Stimulated activated CD8-positive, alpha-beta memory T cell treated with anti-CD3 and anti-CD28 coated beads, Interleukin-4, amount 100 ng/mL, for 1 hour (primary cell): ENCODE measurements at places on chromosomes 4 and X.

GRCh38 chr4:94976371-94977011 lies 218.7 kb downstream of the BMPR1B start:
- DNase-seq, result no peak

DNA sequence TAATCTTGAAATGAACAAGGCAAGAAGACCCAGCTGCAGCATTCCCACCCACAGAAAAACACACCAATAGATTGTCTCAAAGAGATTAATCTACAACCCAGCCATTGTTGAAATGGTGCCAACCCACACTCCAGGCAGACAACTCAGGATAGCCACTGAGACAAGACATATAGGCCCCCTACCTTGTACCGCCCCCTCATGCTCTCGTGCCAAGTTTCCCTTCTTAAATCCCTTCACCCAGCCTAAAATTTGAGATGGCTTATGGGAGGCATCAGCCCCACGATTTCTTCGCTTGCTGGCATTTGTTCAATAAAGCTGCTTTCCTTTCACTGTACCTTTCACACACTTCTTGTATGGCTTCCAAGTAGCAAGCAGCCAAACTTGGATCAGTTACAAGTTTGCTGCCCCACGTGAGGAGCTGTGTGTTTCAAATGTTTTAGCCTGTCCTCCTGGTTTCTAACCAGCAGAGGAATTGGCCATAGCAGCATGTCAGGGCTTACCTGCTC lies 1754.1 kb downstream of the C4orf33 start:
- no peak for DNase-seq

- no peak for DNase-seq
These were observed 29.1 kb upstream of the BANK1 start for GRCh38 chr4:101761405-101761804.

- DNase-seq, result no peak
These were observed 15.8 kb upstream of the NPFFR2 start for GRCh38 chr4:72016011-72016410.

- no peak for DNase-seq
These were observed 12.5 kb upstream of the CD99 start for GRCh38 chrX:2678583-2678982.

DNA sequence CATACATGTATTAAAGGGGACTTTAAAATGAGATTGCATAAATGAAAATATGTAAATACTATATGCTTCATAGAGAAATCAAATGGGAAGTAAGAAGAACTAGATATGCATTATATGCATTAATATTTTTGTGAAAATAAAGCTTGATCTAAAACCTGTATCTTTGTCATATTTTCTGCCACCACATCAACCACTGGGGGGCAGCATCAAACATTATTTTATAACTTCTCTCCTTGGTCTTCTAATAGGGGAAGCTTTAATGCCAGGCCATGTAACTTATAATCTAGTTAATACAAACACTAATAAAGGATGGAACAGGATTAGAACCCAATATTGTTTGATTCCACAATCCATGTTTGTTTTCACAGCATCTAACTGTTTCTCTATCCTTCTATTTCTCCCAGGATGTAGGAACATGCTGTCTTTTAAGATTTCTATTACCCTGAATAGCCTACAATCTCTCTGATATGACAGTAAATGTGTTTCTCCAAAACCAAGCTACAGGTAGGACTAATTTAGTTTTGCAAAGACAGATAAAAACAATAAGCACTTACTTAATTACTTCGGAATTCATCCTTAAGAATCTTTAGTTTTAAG lies 10.0 kb downstream of the QRFPR start:
- no peak for DNase-seq

DNA sequence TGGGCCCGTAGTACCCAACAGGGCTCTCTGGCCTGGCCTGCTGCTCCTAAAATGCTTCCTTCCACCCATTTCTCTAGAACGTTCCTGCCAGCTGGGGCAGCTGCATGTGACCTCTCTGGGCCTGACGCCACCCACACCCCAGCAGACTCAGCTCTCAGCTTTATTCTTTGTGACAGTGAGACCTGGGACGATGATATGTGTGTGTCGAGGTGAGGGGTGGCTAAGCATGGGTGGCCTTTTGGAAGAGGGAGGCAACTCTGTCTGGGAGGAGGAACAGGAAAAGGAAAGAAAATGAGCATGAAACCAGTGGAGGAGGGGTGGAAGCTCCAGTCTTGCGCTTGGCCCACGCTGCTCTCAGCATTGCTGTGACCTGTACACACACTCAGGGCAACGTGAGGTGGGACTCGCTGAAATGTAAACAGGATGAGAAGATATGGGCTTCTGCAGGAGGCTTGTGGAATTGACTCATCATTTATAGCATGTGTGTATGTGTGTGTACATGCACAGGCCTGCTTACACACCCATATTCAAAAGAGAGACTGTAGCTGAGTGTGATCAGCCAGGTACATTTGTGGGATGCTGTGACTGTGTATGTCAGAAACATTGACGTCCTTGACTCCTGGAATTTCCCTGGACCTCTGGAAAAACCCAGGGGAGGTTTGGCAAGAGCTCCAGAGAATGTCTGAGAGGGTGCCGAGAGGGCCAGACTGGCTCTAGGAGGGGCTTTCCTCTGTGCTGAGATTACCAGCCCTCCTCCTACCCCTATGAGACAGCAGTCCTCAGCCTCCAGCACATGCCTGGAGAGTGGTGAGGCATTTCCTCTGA lies 137.9 kb downstream of the PJA1 start:
- no peak for DNase-seq

GRCh38 chr4:165207016-165207430 lies 338 bp upstream of the KLHL2 start:
- no peak for DNase-seq

GRCh38 chr4:2888886-2889285 lies 45.2 kb downstream of the ADD1 start:
- DNase-seq, result no peak

DNA sequence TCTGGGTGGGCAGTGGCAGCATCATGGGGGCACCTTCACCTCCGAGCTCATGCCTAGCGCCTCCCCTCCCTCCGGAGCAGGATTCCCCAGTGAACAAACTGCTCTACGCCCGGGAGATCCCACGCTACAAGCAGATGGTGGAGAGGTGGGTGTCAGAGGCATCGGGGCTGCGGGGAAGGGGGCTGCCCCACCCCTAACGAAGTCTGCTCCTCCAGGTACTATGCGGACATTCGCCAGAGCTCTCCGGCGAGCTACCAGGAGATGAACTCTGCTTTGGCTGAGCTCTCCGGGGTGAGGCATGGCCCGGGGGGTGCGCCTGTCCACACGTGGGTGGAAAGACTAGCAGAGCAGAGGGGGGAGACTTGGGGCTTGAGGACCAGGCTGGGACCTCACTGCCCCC lies 2.7 kb upstream of the SRPK3 start:
- DNase-seq, result no peak

DNA sequence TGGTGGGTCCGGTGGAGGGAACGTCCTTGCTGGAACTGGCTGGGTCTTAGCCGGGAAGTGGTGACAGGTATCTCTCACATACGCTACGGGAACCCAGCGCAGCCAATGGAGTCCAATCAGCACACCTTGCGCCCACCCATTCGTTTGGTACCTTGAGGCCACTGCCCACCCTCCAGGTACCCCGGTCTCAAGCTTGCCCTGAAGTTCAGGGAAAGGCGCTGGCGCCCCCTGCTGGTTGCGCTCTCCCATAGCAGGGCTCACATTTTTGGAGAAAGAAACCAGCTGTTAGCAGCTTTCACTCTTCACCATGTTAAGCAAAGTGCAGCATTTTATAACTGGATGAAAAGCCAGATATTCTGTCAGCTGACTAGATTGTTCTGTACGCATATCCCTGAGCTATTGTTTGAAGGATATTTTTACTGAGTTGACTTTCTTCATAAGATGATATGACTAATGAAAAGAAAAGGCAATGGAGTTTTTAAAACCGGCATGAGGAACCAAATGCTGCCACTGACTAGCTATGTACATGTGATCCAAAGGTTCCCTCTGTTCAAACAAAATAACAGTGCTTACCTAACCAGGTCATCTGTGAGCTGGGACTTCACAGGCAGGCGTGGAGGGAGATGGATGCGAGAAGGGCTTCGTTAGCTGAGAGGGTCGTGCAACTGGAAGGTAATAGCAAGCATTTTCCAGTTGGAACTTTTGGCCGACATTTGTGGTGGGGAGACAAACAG lies 43.7 kb downstream of the OTOP1 start:
- no peak for DNase-seq

GRCh38 chr4:67869580-67870190 lies 14.1 kb downstream of the TMPRSS11D start:
- DNase-seq, result no peak

DNA sequence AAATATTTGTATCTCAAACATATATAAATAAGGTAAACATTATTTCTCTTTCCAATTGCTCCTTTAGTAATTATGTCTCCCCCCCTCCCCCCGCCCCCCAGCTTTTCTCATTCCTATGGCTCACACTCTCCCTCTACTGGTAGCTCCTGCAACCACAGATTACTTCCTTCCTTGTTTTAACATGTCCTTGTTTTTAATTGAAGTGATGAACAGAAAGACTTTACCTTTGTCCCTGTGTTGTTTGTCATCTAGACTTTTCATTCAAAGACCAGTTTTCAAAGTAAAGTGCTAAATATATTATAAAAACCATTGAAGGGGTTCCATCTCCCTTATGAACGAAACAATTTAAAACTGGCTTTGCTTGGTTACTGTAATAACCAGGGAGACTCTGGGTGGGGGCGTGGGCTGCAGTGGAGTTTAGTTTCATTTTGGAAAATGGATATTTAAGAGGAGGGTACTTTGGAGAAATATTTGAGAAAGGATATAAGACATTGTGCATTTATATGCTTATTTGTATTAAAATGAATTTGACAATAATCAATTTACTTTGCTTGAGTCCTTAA lies 352.9 kb downstream of the RAPGEF2 start:
- DNase-seq, result no peak

DNA sequence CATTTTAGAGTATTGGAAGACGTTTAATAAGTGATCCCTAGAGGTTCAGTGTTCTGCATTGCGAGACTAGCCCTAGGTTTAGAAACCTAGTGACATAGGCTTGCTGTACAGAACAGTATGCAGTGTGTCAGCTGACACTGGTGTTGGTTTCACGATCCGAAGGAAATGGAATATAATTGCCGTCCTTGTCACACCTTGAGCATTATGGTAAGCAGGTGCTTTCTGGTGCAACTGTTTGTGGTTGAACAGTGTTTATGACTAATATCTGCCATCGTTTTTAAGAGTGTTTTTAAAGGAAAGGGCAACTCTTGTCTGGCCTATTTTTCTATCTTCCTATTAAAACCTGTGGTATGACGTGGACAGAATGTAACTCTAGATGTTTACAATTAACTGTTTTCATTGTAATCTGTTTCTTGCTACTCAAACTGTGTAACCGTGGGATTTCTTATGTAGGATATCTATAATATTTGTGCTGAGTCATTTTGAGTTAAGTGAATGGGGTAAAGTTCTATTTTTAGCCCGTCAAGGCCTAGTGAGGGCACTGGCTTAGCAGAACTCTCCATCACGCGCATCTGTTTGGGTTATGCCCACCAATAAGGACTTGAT lies 53.8 kb upstream of the TBC1D14 start:
- DNase-seq, result no peak

GRCh38 chrX:71533851-71534561 lies 1.1 kb downstream of the OGT start:
- no peak for DNase-seq

DNA sequence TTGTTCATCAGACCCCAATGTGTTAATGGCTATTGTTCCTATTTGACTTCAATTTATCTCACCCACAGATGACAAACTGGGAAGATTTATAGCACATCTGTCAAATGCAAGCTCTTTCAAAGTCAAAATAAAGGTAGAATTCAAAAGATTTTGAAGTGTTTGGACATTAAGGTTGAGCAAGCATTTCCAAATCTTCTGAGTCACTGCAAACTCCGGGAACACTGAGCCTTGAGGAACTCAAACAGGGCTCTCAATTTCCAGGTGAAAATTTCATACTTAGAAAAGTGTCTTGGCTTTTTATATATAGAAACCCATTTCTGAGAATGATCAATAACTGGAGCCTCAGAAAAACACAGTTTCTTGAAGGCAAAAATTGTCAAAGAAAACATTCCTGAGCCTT lies 199.5 kb upstream of the IGFBP7 start:
- DNase-seq, result no peak

DNA sequence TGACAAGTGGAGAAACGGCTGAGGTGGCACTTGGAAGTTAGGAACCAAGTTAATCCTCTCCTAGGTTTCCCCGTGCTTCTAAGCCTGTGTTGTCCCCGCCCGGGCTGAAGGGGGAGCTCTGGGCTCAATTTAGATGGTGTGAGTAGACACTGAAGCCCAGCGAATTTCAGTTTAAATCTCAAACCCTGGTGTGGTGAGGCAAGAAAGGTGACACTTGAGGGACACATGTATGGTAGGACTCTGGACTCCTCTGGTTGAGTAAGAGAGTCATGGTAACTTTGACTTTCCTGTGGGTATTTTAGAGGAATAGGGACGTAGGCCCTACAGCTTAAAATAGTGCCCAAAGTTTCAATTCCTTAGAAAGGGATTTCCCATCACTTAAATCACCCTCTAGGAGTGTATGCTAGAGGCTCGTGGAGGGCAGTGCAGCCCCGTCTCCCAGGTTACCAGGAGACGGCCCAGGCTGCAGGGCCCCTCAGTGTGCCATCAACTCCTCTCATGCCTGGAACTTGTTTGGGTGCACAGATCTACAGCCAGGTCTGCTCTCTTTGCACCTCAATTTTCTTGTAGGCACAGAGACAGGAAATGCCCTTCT lies 24.0 kb downstream of the HAND2 start:
- no peak for DNase-seq

DNA sequence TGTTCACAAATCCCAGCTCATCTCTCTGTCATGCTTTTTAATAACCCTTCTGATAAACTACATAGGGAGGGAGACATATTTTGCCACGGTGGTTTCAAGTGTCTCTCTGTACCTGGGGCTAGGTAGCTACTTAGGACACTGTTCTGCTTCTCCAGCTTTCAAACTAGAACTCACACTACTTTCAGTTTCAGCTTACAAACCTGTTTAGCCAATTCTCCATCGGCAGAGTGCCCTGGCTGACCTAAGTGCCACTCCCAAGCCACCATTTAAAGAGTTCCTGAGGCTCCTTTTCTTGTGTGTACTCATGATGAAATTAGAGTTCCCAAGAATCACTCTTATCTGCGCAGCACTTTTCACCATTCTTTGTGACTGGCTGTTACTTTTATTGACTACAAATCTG lies 899.2 kb downstream of the FAT4 start:
- no peak for DNase-seq
